EH (cell line): ENCODE measurements at places on chromosomes 12 and 14.

- peak; percentile 57 for DNase-seq
These were observed 17.4 kb upstream of the B4GALNT3 start for GRCh38 chr12:442235-442884.

DNA sequence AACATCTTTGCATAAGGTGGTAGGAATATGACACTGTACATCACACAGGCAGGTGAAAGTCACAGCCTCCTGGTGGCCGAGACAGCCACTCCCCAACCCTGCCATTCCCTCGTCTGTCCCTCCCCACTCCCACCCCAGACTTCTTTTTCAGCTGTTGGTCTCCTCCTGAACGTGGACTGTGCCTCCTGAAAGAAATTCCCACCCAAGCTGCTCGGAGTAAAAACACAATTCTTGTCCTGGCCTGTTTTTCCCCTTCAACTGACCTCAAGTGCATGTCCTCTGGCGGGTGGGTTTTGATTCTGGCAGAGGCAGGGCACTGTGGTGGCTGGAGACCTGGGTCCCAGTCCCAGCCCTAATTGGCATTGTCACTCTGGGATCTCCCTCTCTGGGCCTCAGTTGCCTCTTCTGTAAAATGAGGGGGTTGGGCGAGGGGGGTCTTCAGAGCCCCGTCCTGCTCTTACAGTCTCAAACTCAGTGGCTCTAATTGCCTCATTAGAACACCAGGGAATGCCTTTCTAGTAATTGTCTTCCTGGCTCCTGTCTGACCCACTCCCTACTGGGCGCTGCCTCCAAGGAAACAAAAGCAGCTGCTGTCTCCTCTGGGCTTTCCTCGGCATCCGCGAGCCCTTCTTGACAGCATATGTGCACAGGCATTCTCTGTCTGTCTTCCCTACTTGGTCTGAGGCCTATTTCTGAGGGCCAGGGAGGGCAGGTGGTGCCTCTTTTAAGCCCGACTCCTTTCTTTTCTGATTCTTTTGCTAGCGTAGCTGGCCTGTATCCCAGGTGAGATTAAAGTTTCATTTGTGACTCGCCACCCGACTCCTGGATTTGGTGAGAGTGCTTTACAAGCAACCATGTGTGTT, 186.6 kb upstream of the RMST start:
- no peak for DNase-seq

GRCh38 chr12:29088611-29089219, 60.4 kb upstream of the FAR2 start:
- peak; percentile 52 for DNase-seq

DNA sequence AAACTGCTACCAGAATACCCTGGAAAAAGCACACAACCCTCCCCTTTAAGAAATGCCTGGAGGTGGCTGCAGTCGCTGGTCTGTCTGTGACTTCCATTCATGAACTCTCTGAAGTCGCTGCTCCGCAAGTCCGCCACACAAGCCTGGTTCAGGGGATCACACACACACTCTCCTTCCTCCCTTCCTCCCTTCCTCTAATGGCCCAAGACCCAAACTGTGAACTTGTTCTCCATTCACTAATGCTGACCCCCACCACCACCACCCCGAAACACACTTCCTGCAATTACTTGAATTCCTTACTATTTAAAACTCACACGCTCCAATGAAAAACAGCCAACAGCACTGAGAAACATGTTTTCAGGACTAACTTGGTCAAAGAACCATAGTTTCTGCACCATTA, 1.0 kb upstream of the LMO3 start:
- DNase-seq = no peak

DNA sequence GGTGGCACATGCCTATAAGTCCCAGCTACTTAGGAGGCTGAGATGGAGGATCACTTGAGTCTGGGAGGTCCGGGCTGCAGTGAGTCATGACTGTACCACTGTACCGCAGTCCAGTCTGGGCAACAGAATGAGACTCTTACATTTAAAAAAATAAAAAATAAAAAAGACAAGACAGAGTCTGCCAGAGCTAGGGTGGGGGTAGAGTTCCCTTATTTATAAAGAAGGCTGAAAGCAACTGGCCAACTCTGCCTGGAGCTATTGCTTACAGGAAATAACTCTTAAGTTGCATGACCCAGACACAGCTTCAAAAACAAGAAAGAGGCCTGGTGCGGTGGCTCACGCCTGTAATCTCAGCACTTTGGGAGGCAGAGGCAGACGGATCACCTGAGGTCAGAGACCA, 31.5 kb downstream of the NUMB start:
- peak; percentile 85 for DNase-seq

DNA sequence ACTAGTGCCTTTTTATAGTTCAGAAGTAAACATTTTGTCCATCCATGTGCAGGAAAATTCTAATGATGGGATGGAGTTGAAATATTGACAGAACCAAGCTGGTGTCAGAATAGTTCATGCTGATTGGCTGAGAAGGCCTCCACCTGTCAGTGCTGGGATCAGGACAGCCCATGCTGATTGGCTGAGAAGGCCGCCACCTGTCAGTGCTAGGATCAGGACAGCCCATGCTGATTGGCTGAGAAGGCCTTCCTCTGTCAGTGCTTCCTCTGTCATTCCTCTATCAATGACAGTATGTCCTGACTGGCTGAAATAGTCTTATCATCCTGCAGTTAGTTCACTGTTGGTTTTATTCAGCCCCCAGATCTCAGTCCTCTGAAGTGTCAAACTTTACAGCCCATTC, 95.7 kb downstream of the PPP2R5C start:
- DNase-seq = no peak

GRCh38 chr12:2386566-2386965, 333.8 kb downstream of the CACNA1C start:
- DNase-seq = no peak

GRCh38 chr14:59358784-59359183, 106.4 kb downstream of the GPR135 start:
- no peak for DNase-seq

GRCh38 chr12:109087250-109087649, 6.0 kb downstream of the ALKBH2 start:
- no peak for DNase-seq

GRCh38 chr12:124020514-124020949, 47.5 kb downstream of the ZNF664 start:
- DNase-seq = peak; percentile 52

DNA sequence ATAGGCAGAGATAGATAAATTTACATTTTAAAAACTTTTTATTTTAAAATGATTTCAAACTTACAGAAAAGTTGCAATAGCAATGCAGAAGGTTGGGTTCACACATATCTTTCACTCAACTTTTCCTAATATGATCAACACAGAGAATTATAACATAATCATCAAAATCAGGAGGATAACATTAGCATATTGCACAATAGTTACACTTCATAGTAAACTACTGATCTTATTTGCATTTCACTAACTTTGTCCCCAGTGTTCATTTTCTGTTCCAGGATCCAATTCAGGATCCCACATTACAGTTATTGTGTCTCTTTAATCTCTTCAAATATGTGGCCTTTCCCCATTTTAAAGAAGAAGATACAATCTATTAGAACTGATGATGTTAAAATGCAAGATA, 115.4 kb upstream of the ETV6 start:
- no peak for DNase-seq

- DNase-seq = no peak
These were observed 243.8 kb upstream of the PWP1 start for GRCh38 chr12:107441665-107442300.

GRCh38 chr14:28057359-28058296, 709.0 kb upstream of the FOXG1 start:
- DNase-seq = no peak

DNA sequence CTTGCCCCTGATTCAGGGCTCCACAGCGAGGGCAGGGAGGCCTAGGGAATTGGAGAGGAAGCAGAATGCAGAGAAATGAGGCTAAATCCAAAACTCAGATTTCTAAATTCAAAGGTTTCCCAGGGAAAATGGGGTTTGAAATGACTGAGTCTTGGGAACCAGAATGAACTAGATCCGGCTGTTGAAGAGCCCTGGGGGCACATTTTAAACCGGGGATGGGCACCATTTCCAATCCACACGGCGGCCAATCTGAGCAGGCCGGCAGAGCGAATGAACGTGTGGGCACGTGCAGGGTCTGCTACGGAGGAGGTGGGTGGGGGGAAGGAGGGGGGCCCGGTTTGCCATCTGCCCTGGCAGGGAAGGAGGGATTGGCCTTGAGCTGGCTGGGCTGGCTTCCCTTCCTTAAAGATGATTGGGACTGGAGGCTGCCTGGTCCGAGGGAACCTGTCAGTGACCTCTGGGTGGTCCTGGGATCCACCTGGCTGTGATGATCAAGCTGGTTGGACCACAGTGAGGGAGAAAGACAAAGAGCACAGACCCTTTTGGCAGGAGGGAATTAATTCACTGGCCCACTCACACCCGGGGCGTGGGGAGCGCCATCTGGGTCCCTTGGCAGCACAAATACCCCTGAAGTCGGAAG, 161.0 kb downstream of the RBM19 start:
- DNase-seq = no peak
